ENCODE measurements at places on chromosomes 5 and 9.

DNA sequence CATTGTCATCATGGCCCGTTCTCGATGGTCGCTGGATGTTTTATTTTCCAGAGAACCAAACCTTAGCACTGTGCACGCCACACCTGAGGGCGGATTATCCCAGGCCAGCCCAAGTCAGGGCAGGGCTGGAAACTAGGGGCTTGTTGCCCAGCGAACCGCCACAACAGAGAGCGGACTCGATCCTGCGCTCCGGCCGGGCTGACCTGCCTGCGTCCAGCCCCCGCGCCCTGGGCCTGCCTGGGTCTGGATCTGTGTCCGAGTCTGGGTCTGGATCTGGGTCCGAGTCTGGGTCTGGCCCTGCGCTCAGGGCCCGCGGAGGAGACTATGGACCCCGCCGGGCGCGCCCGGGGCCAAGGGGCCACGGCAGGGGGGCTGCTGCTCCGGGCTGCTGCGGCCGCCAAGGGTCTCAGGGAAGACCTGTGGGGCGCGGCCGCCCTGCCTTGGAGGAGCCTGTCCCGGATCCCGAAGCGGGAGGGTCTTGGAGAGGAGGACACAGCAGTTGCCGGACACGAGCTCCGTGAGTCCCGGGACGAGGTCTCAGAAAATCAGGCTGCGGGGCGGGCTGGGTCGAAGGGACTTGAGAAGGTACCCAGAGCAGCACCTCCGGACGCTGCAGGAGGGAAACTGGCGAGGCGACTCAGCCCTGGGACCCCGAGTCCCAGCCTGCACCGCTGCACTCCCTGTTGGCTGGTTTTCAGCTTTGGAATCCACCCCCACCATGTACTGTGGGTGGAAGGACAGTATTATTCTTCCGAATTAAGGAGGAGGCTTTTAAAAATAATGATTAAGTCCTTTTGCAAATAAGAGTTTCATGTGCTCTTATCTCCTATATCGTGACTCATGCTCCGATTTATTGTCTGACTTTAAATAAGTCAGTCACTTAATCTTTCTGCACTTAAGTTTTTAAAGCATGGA is at the start of gene ANKDD1B:
Gene ANKDD1B (plus strand): TSS at position 143 of the 915 bp plus-strand sequence. CDS start 182 bp downstream, at position 325.
- DNase-seq: no peak

GRCh38 chr5:44542470-44542869 is 153.2 kb upstream of the FGF10 start:
- no peak for DNase-seq

GRCh38 chr5:139788294-139788910 is 7.2 kb upstream of the PSD2 start:
- no peak for DNase-seq

DNA sequence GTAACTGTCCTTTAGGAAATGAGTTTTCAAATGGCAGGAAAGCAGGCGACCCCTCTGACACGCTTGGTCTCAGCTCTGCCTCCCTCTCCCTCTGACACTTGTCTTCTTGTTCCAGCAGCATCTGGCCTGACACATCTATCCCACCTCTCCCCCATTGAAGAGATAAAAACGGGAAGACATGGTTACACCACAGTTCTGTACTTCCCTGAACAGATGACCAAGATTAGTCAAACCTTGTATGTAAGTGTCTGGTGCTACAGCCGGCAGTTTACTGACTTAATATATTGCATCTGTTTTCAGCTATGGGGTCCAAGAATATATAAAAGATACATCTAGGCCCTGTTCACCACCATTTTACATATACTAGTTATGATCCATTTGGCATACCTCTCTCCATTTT is 29.6 kb upstream of the MLLT3 start:
- no peak for DNase-seq

DNA sequence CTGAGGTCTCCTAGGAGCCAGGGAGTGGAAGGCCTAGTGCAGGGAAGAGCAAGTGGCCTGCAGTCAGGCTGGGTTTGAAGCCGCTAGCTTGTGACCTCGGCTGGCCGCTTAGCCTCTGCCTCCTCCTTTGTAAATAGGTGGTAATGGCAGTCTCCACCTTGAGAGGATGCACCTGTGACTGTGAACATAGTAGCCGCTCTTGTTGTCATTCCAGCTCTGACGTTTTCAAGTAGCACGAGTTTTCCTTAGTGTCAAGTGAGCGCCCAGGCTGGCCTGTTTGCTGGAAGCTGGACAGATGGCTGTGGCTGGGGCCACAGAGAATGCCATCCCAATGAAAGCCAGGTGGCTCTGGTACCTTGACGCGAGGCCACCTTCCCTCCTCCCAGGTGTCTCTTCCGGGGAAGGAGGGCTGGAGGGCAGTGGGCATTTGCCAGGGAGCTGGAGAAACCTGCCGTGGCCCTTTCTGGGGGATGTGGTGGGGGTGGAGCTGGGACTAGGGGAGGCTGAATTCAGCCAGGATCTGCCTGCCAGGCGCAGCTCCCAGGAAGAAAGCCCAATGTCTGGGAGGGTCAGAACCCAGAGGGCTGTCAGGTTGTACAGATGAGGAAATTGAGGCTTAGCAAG is 2.5 kb downstream of the ASS1 start:
- no peak for DNase-seq

DNA sequence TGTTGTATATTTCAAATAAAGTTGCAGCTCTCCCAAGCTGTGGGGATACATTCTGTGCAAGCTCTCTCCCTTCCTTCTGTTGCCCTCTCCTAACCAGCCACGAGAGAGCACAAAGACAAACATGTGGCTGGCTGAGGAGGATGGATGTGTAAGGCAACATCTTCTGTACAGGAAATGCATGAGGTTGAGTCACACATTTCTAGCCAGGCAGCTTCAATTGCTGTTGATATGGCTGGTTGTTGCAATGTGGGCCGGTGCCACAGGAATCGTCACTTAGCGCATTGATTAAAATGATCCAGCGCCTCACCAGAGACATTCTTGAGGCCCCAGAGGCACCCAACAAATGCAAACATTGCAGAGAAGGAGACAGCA is 207.1 kb downstream of the ICE1 start:
- DNase-seq: no peak

- no peak for DNase-seq
Observed at GRCh38 chr9:12863618-12864017, 88.8 kb downstream of the LURAP1L start.

DNA sequence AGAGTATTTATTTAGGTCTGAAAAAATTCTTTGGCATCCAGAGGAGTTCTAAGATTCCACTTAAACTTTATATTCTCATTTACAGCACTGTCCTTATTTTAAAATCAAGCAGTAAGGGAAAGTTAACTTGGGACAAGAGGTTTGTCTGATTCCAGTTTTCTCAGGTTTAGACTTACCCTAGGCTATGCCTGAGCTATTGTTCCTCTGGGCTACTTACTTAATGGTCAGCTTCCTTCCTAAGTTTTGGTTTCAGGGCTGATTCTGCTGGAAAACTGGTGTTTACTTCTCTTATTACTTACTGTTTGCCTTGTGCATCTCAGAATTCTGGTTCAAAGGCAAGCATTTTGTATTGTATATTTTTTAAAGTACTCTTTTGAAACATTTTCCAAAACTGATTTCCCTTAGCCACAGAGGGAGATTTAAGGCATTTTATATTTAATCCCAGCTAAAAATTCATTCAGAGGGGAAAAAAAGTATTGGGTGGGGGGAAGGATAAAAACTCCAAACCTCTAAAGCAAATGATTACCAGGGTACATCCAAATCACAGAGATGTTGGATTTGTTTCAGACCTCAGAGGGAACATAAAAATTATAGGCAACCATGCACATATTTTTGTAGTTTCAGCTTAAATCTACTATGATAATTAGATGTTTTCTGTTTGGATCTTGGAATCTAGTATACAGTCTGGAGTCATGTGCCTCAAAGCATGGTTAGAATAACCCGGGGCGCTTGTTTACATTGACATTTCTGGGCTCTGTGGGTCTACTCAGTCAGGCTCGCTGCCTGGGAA is 290.0 kb downstream of the ARHGAP26 start:
- DNase-seq: no peak

Measured in spinal cord (tissue), 10 donors.